ENCODE measurements at places on chromosomes 16 and 17.

- no peak for DNase-seq
Measured at GRCh38 chr16:89709166-89709565, 7.7 kb upstream of the SPATA2L start.

DNA sequence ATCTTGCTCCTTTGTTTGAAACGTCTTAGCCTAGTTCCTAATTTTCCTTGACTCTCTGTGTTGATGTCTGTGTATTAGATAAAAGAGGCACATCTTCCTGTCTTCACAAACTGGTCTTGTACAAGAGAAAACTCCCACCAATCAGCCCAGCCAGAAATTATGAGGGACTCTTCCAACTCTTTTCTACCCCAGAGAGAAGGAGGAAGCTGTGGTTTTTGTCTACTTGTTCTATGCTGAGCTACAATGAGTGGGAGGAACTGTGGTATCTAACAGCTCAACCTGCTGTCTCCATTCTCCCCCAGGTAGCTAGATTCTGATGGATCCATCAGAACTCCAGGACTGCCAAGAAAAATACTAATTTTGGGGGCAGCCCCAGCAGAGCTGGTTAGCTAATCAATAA, 392.5 kb downstream of the HS3ST3B1 start:
- no peak for DNase-seq

DNA sequence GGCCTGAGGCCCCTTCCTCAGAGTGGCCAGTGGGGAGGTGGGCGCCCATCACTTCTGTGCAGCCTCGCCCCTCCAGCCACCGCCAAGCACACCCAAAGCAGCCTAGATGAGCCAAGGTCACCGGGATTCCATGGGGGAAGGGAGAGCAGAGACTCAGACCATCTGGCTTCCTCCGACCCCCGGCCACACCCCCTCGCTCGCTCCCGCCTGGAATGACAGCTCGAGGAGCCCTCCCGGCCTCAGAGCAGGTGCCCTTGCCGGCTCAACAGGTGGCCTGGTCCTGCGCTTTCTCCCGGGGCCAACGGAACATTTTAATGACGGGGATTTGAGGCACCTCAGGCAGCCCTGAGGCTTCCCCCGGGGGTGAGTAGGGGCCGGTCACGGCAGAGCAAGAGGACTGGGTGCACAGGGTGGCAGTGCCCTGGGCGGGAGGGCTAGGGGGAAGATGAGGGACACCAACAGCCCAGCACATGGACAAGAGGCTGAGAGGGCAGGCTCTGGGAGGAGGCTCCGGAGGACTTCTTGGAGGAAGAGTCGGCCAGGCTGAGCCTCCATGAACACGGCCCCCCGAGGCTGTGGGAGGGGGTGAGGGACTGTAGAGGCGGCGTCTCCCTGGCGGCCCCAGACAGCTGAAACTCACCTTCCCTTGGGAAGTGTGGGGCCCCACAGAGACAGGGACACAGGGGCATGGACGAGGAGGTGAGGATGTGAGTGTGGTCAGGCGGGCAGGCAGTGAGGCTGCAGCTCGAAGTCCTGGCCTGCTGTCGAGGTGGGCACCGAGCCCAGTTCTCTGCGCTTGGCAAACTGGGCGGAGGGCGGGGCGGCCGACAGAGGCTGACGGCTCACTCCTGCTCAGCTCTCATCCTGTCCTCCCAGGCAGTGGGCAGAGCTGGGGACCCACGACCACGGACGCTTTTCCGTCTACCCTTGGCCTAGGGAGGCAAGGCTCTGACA, 12.5 kb upstream of the C1QTNF8 start:
- no peak for DNase-seq

- no peak for DNase-seq
Measured at GRCh38 chr16:86565644-86566511, 751 bp upstream of the FOXC2 start.

DNA sequence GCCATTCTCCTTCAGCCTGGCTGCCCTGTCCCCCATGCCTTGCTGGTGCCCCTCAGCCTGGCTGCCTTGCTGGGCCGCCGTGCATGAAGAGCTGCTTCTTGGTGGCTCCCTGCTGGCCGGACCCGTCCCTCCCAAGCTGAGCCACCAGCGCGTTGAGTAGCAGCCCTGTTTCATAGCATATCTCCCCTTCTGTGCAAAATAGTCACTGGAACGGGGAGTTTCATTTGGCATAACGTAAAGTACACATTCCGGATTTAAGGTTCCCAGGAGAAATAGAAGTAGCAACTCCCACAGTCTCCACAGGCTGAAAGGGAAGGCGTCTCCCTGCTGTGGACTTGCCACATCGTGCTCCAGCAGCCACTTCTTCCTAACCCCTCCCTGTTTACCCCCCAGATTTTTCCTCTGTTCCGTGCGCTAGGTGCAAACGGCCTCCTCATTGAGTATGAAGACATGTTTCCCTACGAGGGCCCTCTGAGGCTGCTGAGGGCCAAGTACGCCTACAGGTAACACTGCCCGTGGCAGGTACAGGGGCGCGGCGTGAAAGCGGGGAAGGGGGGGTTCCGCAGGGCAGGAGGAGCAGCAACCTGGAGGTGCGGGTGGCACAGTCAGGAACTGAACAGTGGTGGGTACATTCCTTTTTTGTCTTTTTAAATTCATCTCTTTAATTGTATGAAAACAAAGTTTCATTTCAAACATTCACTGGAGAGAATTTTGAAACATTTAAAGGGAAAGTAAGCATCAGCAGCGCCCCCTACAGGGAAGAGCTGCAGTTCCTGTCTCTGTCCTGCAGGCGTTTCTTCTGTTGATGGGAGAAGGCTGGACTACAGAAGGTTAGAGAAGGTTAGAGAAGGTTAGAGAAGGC, 5.8 kb upstream of the OGFOD3 start:
- DNase-seq, result no peak

DNA sequence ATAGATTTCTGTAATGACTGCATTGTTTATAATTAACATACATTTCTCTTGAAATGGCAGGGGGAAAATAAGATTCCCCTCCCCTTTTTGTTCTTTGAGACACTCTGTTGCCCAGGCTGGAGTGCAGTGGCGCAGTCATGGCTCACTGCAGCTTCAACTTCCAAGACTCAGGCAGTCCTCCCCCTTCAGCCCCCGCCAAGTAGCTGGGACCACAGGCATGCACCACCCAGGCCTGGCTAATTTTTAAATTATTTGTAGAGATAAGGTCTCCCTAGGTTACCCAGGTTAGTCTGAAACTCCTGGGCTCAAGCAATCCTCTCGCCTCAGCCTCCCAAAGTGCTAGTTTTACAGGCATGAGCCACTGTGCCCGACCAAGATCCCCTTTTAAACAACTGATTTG, 67.7 kb downstream of the KATNIP start:
- no peak for DNase-seq
